ENCODE measurements at places on chromosomes 1 and 21.

GRCh38 chr1:223870617-223871574, 25.1 kb upstream of the TP53BP2 start:
- DNase-seq = no peak

DNA sequence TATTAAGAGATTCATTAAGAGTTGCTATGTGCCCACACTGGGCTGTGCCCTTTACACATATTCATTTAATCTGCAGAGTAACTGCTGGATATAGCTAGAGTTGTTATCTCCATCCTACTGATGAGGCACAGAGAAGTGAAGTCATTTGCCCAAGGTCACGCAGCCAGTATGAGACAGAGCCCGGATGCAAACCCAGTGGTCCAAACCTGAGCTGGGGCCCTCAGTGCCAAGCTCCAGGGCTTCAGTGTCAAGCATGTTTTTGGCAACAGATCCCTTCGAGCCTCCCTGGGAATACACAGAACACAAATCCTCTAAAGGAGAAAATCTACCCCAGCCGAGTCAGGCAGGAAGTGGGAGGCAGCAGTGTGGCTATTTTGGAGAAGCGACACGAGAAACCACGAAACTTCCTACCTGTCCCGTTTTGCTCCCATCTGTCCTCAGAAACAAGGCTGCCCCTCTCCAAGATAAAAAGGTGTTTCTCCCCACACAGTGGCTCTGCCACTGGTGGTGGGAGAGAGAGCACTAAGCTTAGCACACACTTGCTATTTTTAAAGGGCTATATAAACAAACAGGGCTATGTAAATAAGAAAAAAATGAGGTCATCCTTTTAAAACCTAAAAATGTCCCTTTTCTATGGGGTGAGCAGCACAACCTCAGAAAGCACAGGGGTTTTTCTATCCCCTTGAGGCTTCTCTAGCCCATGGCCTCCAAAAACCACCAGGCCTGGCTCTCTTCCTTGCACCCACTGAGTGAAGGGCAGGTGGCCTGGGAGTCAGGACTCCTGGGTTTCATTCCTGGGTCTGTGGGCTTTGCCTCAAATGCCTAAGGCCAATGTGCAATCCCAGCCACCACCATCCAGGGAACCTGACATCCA, 138.6 kb upstream of the EDN2 start:
- no peak for DNase-seq

DNA sequence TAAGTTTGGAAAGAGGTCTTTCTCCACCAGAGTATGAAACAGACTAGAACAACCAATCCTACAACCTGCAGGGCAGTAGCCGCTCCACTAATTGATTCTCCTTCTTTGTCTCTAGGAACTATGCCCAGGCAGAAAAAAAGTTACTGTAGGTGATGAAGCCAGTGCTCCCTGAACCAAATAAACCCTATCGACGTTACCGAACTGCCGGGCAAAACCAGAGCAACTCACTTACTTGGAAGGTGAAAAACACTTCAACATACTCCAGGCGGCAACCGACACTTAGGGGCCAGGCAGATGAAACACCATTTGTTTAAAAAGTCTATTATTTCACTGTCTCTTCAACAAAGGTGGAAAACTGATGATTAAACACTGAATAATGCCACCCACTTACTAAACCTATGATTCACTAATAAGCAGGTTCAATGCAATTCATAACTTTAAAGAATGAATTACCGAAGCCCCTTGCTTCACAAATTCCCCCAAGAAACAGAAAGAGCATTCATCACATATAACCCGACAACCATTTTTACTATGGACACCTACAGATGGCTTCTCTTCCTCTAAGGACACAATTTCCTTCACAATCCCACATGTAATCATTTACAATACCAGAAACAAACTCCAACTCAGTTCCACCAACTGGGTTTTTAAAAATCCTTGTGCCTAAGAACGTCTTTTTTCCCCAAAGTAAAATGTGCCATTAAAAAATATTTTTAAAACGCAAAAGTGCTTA, 1.6 kb downstream of the NRIP1 start:
- DNase-seq = no peak

DNA sequence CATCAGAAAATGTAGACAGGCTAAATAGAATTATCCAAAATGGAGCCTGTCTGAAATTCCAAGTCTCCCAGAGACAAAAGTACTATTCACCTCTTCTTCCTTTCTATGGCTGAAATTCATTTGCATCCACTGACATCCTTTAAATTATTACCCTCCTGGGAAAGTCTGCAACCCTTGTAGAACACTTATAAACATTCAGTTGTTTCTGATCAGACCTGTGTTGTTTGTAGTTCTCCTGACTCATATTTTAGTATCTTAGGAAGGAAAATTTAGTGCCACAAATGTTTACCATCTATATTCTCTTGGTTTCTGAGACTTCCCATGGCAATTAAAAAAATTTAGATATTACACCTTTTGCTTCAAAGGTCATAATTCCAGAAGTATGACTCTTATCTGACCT, 69.6 kb upstream of the C1orf105 start:
- no peak for DNase-seq

DNA sequence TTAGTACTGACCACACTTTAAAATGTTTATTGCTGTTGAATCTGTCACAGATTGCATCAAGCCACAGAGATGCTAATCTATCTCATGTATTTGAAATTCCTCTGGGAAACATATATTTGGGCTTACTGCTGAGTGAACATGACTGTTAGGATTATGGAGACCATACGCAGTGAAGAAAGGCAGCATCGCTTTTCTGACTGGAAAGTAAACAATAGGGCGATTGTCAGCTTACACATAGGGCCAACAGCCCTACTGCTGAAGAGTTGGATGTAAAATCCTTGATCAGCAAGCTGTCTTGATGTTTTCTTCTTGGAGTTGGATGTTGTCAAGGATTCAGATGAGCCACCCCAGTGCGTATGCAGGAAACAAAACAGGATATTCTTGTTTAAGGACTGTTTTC, 368.7 kb upstream of the ADGRL2 start:
- no peak for DNase-seq

GRCh38 chr1:216566641-216567205, 143.5 kb upstream of the USH2A start:
- peak; percentile 2 for DNase-seq

DNA sequence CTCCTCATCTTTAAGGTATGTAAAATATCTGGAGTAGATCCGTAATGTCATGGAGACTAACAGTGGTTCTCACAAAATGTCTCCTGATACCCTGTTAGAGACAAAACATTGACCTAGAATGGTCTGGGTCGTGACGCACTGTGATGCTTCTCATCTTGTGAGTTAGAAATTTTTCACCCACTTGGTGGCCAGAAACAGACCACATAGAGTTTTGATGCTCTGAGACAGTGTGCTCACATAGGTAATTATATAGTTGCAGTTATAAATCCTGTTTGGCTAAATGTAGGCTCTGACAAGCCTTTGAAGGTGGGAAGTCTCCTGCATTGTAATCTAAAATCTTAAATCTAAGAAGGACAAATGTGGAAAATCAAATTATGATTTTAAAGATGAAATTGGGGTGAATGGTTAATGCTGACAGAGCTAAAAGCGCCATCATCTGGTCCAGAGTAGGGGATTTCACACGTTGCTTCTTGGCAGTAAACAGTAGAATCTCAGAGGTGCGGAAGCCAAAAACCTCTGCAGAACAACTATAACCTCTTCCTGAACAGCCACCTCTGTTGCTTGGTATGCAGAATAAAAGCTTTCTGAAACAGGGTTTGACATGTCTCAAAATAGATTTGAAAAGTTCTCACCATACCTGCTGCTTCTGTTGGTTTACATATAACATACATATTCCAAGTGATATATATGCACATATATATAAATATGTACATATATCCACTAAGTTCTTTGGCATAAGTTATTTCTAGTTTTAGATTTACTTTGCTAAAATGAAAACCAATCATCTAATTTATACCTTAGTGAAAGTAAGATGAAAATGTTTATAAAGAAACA, 17.1 kb downstream of the RPAP2 start:
- DNase-seq = no peak

DNA sequence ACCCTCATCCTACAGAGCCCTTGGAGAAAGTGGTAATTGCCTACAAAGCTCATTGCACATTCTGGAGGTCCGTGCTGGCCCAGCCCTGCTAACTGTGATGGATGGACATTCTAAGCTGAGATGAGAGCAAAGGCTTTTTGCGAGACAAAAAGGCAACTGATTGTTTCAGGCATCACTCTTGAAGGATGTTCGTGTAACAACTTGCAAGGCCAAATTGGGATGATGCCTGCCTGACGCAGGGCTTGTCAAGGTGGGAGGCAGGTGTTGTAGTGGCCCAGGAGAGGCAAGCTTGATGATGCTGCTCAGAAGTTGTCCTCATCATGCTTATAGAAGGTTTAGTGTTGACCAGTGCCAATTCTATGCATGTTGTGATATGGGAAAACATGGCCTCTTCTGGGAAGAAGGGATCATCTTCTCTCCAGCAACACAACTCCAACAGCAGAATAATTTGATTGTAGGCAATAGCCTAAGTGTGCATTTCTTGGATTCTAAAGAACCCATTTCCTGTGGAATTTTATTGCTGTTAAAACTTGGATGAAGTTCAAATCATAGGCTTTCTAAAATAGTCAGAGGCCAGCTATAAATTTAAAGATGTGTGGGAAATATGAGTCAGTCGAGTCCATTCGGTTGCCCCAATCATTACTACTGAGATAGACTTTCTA, 102.5 kb upstream of the COA6 start:
- no peak for DNase-seq

DNA sequence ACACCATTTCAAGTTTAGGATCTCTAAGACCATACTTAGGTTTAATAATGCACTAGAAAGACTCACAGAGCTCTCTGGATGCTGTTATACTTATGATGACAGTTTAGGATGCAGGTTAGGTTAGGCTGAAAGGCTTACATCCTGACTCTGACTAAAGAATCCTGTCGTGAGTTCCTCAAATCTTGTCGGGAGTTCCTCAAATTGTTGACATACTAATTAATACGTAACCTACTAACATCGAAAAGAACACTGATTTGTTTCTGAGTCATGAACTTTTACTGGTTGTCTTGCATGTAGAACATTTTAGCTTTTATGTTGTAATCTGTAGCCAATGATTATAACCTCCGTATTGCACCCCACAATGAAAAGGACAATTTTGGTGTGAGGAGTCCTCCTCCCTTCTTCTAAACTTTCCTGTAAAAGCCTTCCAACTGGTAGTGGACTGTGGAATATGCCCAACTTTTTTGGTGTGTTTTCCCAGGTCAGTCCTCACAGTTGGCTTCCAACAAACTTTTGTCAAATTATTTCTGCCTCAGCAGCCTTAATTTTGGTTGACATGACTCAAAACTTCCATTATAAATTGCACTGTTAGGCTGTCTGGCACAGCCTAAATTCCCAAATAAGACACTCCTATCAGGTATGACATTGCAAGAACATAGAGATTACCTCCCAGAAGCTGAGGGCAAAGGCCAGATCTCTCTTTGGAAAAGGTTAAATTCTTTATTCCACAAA, 107.9 kb upstream of the PALMD start:
- no peak for DNase-seq

DNA sequence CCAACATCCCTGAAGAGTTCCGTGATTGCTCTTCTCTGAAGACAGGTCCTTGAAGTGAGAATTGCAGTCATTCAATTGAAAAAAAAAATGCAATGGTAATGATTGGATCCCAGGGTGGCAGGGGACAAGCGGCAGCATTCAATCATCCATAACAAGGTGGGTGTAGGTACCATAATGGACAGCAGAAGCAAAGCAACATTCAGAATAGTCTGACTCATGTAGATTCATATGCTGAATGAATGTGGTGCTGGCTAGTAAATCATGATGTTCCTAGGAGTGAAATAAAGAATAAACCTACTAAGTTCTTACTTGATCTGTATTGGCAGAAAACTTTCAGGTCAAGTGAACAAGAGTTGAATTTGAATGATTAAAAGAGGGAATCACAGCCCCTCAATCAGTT, 319.6 kb downstream of the GPATCH2 start:
- no peak for DNase-seq

DNA sequence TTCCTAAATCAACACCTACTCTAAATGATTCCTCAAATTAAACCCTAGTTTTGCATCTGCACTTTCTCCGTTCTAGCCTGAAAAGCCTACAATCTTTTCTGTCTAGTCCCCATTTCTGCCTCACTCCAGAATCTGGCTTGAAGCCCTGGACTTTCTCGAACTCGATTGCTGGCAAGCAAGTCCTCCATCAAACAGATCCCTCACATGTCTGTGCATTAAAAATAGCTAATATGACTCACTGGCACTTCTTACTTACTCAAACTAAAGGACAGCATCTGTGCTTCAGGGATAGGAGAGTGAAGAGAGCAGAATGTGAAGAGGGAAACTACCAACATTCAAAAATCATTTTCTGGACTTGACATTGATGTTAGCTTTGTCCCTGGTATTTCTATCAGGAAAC, 51.8 kb upstream of the CXADR start:
- DNase-seq = no peak

DNA sequence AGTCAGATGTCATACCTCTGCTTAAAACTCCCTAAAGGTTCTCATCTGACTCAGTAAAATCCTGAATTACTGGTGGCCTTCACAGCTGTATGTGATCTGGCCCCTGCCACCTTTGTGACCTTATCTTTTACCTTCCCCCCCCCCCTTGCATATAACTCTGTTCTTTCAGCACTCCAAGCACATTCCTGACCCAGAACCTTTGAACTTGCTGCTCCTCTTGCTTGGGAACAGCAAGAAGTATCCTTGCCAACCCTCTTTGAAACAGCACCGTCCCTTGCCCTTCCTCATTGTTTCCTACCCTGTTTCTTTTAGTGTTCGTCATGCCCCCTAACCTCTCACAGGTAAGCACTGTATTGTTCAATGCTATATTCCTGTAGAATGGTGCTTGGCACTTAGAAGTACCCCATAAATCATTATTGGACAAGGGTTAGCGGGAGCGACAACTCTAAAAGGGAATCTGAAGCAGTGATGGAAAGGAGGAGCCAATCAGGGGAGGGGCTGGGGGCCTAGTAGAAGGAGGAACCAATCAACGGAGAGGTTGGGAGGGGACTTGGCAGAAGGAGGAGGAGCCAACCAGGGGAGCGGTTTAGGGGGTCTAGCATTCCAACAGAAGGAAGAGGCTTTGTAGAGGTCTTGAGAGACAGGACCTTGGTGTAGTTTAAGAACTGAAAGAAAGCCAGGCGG, 13.9 kb downstream of the CACHD1 start:
- DNase-seq = no peak

DNA sequence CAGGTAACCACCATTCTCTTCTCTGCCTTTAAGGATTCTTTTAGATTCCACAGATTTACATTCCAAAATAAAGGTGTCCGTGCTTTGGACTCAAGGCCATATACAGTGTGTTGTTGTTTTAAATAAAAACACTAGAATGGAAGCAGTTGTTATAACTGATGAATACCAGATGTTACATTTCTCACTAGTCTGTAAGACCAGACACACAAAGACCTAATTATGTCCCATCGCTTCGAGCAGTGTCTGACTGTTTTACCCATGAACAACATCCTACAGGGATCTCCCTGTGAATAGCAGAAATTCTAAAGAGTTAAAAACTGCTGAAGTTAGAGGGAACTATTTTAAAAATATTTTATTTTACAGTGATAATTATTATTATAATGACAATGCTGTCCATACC, 574.7 kb upstream of the ZP4 start:
- DNase-seq = no peak

GRCh38 chr21:36854391-36854790, 112.1 kb downstream of the HLCS start:
- DNase-seq = no peak
